Frontal cortex (tissue), 4 donors: ENCODE measurements at places on chromosomes 4 and X.
A peak's percentile ranks its signal among the peaks of the same experiment; 100 is the strongest.

- DNase-seq, result no peak
These were observed 6.9 kb upstream of the ANXA3 start for GRCh38 chr4:78544678-78545077.

DNA sequence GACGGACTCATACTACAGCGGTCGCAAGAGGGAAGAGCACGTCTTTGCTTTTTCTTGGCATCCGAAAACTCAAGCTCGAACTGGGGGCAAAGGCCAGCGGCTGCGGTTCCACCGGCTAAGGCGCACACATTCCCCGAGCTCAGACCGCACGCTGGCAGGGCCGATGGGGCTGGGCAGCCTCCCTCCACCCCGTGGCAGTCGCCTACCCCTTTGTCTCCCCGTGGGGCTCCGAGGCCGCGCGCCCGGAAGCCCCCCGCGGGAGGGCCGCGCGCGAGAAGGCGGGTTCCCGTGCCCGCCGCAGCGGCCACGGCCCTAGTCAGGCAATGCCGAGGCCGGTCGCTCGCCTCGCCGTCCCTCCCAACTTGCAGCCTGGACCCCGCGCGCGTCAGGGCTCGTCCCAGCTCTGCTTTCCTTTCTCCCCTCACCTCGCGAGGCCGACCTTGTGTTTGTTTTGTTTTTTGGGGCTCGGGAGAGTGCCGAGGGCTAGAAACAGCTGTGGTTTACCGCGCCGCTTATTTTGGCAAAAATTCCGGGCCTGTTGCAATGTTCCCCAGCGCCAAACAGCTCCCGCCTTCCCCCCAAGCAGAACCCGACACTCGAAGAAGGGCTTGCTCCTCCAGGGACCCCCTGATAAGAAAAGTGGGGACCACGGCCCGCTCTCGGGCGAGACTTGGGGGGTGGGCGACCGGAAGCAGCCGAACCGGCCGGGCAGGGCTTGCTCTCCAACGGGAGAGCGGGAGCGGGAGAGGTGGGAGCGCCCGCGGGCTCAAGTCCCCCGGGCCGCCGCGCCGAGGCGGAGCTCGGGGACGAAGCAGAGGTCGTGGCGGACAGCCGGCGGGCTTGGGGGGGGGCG, 561 bp upstream of the N4BP2 start:
- peak; percentile 58 for DNase-seq

DNA sequence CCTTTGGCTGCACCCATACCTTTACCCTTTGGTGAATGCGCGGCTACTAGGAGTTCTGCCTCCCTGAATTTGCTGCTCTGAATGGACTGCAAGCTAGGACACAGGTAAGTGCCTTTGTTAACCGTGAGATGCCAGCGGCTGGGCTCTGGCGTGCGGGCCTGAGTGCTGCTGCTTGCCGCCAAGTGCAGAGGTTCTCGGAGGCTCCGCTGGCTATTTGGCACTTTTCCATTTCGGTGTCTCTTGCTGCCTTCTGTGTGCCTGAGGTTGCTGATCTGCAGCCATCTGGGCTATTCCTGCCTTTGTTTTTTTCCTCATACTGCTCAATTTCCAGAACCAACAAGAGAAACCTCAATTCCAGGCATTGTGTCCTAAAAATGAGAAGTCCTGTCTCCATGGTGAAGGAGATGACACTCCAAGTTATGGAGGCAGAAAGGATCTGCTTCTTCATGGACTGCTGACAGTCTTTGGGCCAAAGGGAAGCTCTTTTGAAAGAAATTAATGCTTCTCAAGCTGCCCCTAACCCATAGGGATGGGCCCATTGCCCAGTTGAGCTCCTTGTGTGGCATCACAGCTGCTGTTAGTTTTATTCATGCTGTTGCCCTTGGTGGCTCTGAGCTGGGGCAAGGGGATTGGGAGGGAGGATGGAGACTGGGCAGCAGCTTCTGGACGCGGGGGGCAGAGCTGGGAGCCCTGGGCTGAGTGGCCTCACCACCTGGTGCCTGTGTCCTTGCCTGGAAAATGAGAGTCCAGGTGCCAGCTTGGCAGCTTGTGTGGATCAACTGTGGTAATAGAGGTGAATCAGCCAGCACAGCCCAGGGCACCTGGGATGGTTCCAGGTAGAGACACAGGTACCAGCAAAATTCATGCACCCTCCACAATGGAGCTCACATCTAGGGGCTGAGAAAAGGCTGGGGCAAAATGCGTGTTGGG, 3.8 kb upstream of the TBC1D14 start:
- no peak for DNase-seq

DNA sequence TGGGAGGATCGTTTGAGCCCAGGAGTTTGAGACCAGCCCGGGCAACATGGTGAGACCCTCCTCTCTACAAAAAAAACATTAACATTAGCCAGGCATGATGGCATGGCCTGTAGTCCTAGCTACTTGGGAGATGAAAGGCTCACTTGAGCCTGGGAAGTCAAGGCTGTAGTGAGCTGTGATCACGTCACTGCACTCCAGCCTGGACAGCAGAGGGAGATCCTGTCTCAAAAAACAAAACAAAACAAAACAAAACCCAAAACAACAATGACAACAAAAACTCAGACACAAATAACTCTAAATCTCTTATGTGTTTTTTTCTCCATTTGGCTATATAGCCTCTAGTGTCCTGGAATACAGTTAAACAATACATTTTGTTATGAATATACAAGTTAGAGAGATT, 127.3 kb upstream of the STK26 start:
- no peak for DNase-seq

DNA sequence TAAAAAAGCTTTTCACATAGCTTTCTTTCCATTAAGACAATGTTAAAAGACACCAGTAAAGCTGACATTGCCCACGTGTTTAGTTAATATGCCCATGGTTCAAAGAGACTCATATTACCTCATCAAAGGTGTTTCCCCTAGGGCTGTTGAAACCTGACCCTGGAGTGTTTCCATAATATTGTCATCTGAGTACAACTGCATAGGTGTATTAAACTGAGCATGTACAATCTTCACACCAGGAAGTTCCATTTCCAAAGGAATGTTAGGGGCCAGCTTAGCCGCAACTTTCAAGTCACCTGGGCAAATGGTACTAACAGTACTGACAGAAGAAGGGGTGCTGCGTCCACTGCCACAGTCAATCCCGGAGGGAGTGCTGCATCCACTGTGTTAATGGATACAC, 27.1 kb downstream of the PDLIM3 start:
- no peak for DNase-seq
